ENCODE measurements at places on chromosomes 3 and 15.

DNA sequence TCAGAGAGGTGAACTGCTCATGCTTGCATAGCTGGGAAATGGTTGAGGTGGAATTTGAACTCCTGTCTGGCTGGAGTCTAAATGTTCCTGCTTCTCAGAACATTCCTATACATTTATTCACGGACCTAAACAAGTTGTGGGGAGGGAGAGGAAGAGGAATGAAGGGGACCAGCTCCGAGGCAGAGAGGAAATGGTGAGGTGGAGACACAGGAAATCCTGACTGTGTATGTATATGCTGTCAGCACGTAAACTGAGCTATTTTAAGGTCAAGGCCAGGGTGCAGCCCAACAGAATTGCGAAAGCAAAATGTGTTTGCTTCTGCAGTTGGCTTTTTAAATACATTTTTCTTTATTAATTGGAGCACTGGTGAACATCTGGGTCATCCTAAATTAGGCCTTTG, 74.1 kb upstream of the POMGNT2 start:
- DNase-seq: peak; percentile 95

DNA sequence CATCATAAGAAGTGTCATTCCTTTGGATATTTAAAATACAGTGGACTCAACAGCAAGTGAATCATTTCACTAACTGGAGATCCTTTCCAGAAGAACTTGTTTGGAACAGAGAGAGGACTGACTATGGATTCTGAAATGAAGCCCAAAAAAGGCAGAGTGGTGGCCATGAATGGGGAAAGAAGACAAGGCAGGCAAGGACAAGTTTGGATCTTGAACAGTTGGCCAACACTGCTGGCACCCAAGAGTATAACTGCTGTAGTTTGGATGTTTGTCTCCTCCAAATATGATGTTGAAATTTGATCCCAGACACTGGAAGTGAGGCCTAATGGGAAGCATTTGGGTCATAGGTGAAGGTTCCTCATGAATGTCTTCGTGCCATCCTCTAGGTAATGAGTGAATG, 686.9 kb downstream of the GRM7 start:
- DNase-seq: no peak

DNA sequence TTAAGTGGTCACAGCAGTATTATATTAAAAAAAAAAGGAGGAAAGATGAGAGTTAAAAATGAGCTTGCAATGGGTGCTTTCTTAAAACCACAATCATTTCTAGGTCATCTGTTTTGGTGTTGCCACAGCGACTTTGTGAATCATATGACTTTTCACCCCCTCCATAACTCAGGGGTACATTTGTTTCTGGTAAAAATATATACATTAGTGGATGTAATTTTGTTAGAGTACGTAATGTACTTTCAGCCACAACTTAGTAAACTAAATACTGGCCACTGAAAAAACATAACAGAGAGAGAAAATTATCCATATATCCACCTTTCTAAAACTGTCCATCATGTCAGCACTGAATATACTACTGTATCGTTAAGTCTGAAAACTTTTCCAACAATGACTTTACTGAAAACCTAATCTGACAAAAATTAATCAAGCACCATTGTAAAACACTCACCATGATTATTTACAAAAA, 3.4 kb downstream of the ANKRD28 start:
- peak; percentile 80 for DNase-seq

- no peak for DNase-seq
Measured at GRCh38 chr3:169203631-169204550, 459.6 kb downstream of the MECOM start.

GRCh38 chr15:83570756-83571155, 83.2 kb upstream of the ADAMTSL3 start:
- no peak for DNase-seq

DNA sequence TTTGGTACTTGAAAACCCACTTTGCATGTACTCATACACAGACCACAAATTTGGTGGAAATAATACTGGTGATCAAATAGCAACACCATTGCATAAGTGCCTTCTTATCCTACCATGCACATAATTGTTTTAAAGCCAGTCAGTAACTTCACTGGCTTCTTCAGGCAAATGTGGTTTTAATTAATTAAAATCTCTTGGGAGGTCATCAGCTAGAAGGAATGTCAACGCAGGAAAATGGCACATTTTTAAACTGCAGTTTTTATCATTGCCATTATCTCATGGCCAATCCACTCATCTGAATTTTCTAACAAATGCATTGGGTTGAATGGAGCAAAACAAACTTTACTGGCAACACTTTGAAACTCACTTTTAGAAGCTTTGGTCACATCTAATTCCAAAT, 105.7 kb upstream of the ZPLD1 start:
- no peak for DNase-seq

DNA sequence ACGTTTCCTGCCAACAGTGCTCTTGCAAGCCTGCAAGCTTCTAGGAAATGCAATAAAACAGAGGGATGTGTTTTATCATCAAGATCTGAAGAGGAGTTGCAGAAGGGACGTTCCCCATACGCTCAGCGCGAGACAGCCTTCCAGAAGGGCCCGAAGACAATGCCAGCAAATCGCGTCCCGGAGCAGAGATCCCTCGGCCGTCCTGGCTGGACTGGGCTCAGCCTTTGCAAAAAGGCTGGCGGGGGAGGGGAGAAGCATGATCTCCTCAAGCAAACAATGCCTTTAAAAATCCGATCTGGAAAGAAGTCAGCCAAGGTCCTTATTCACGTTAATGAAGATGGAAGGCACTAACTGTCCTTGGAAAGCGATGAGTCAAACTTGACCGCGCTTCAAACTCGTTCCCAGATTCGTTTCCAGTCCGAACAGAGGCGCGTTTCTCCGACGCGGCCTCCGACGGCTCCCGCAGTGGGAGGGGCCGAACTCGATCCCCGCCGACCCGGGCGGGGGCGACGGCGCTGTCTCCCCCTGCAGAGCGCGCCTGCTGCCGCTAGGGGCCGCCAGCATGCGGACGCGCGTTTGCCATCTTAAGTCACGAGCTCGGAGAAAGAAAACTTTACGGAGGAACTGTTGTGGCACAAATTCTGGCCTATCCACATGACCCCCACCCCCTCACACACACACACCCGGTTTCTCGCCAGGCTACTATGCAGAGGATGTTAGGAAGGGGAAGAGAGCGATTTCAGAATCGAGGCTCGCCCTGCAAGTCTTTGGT, 5.5 kb downstream of the BCL6 start:
- peak; percentile 86 for DNase-seq

DNA sequence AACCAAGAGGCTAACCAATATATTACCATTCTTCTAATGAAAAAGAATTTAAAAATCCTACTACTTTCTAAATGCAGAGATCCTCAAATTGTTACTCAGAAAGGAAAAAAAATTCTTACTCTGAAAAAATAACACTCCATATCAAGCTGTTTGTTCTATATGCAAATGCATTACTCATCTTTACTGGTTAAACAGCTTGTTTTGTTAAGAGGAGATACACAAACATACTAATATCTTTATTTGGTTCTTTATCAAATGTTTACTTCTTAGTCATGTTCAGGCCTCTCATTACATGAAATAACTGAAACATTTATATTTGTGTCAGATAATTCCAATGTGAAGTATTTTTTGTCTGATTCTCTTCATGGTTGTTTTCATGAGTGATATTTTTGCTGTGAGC, 146.8 kb downstream of the PCCB start:
- no peak for DNase-seq

- DNase-seq: peak; percentile 49
Measured at GRCh38 chr15:49060710-49061495, 14.7 kb upstream of the SECISBP2L start.

GRCh38 chr3:172448661-172449465, 607 bp upstream of the GHSR start:
- DNase-seq: no peak

- DNase-seq: peak; percentile 21
Measured at GRCh38 chr15:34241376-34242330, 16.8 kb downstream of the EMC4 start.

DNA sequence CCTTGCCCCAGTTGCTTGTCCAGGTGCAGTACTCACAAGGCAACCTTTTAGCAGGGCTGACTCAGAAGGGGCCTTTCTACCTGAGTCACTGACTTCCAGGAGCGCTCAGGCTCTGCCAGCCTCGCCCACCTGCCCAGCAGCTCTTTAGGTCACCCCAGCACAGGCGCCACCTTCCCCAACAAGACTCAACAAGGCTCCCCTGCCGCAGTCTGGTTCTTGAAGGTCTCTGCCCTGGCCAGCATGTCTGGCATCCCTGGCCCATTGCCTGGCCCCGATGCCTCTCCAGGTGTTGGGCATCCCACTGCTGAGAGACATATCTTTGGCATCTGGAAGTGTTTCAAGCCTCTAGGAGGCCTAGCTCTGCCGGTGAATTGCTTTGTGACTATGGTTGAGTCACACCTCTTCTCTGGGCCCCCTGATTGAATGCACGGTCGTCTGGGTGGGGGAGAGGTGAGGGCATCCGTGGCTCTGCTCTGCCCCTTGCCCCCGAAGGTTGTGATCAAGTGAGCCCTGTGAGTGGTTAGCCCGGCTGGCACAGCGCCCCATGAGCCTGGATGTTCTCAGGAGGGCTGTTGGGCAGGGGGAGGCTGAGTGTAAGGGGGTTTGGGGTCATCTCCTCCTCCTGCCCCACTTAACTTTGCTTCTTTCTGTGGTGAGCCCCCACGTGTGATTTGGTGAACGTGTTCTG, 21.6 kb downstream of the SNX33 start:
- peak; percentile 49 for DNase-seq

- DNase-seq: no peak
Measured at GRCh38 chr15:62231856-62232255, 66.8 kb upstream of the C2CD4B start.

- no peak for DNase-seq
Measured at GRCh38 chr3:130442284-130442683, 74.7 kb upstream of the COL6A6 start.

DNA sequence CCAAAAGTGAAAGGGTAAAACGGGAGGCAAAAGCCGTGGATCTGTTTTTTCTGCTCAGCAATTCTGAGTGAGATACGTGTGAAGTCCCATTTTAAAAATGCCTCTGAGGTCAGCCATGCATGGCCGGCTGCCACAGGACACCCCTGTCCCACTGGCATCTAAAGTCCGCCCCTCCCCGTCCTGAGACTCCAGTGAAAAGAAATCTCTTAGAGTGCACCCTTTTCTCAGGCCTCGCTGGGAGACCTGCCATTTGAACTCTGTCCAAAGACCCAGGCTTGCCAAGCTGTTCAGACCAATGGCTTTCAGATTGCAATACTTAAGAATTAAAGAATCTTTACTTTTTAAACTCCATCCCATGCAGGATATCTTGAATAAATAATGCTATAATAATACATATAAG, 61.0 kb upstream of the SLC24A5 start:
- no peak for DNase-seq

GRCh38 chr15:63454503-63455211, 49.7 kb upstream of the USP3 start:
- DNase-seq: no peak

GRCh38 chr15:93913871-93914270, 317.5 kb upstream of the MCTP2 start:
- DNase-seq: no peak

Measured in foreskin fibroblast (primary cell).